ENCODE measurements at places on chromosomes 12 and 14.

DNA sequence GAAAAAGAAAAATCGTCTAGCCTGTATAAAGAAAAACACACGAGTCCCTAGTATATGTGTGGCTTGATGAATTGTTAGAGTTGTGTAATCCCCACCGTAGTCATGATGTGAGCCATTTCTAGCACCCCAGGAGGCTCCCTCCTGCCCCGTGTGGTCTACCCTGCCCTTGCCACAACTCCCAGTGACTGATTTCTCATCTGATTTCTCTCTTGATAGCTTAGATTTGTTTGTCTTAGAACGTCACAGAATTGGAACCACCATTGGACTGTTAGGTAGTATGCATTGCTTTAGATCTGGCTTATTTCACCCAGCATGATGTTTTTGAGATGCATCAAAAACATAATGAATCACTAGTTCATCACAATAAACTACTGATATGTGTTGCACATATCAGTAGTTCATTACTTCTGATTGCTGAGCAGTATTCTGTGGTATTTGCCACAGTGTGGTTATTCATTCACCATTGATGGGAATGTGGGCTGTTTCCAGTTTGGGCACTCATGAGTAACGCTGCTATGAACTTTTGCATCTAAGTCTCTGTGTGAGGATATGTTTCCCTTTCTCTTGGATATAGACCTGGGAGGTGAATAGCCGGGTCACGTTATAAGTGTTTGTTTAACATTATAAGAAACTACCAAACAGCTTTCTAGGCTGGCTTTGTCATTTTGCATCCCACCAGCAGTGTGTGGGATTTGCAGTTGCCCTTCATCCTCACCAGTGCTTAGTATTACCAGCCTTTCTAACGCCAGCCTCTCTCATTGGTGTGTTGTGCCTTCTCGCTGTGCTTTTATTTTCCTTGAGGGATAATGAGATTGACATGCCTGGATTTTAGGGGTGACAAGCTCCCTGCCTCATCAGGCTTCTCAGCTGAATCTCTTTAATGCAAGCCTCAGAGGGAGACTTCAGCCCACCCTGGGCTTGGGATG, 31.9 kb upstream of the NCOR2 start:
- no peak overlapping the region for H3K27ac ChIP-seq
- H3K4me1 ChIP-seq = no peaks in the 10 kb centered on the region
- H3K4me3 ChIP-seq = no peak overlapping the region
- no peak for DNase-seq
- no peaks in the 10 kb centered on the region for H3K27me3 ChIP-seq

DNA sequence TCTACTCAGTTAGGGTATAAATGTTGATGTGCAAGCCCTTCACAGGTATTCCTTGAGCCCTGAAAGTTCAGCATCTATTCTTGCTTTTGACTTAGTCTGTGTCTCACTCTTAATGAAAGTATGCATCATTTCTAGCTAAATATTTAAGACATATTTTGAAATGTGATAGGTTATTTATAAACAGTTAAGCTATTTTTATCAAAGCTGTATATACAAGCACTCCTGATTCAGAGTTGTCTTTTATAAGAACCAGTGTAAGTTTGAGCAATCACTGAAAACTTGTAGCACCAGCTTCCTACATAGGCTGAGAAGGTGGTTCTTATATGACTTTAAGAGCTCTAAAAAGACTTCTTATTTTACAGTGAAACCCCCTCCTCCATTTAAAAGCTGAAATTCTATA, 98.6 kb downstream of the MYF5 start:
- no peak for DNase-seq
- H3K36me3 ChIP-seq = no peaks in the 10 kb centered on the region
- no peaks in the 10 kb centered on the region for H3K4me1 ChIP-seq
- no peak overlapping the region for H3K27ac ChIP-seq
- no peak overlapping the region for H3K4me3 ChIP-seq

GRCh38 chr14:58882577-58883018, 244.8 kb downstream of the DACT1 start:
- DNase-seq = no peak
- no peak overlapping the region for H3K4me3 ChIP-seq
- H3K36me3 ChIP-seq = no peaks in the 10 kb centered on the region
- no peaks in the 10 kb centered on the region for H3K4me1 ChIP-seq
- H3K27me3 ChIP-seq = no peaks in the 10 kb centered on the region

DNA sequence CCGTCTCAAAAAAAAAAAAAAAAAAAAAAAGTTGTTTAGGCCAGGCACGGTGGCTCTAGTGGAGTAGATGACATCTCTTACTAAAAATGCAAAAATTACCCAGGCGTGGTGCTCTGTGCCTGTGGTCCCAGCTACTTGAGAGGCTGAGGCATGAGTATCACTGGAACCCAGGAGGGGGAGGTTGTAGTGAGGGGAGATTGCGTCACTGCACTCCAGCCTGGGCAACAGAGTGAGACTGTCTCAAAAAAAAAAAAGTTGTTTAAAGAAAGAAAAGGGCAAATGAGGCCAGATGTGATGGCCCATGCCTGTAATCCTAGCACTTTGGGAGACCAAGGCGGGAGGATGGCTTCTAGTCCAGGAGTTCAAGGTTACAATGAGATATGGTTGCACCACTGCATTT, 36.6 kb upstream of the SPPL3 start:
- no peaks in the 10 kb centered on the region for H3K27me3 ChIP-seq
- no peaks in the 10 kb centered on the region for H3K4me1 ChIP-seq
- H3K27ac ChIP-seq = no peak overlapping the region
